ENCODE measurements at places on chromosomes 3 and 15.

GRCh38 chr3:12906141-12906915 lies 65.0 kb upstream of the RPL32 start:
- no peaks in the 10 kb centered on the region for H3K27me3 ChIP-seq
- H3K4me1 ChIP-seq: peaks cover 35% of the 10 kb centered on the region
- peaks cover 10% of the 10 kb centered on the region for H3K36me3 ChIP-seq
- peak overlapping the region; percentile 77 for H3K27ac ChIP-seq
- H3K4me3 ChIP-seq: no peak overlapping the region

- DNase-seq: no peak
- peaks cover 5% of the 10 kb centered on the region for H3K4me1 ChIP-seq
- no peak overlapping the region for H3K27ac ChIP-seq
- H3K27me3 ChIP-seq: no peaks in the 10 kb centered on the region
- no peak overlapping the region for H3K4me3 ChIP-seq
- H3K36me3 ChIP-seq: no peaks in the 10 kb centered on the region
Measured at GRCh38 chr3:183013074-183013473, 32.7 kb upstream of the DCUN1D1 start.

DNA sequence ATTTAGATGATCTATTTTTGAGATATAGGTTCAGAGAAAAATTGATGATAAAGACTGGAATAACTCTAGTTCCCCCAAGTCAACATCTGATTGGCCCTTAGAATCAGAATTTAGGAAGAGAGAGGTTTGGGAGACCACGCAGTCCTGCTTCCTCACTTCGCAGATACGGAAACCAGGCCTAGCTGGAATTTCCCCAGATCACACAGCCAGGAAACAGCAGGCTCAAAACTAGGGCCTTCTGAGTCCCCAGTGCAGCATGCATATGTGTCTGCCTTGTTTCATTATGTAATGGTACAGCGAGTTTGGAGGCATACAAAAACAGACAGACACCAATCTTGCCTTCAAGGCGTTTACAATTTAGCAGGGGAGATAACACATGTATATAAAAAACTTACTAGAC lies 177.1 kb upstream of the ICE2 start:
- peaks cover 6% of the 10 kb centered on the region for H3K36me3 ChIP-seq
- H3K4me3 ChIP-seq: no peak overlapping the region
- no peaks in the 10 kb centered on the region for H3K27me3 ChIP-seq
- H3K4me1 ChIP-seq: peaks cover 10% of the 10 kb centered on the region
- no peak for DNase-seq

GRCh38 chr15:31439328-31439727 lies 112.7 kb downstream of the KLF13 start:
- peaks cover 82% of the 10 kb centered on the region for H3K4me1 ChIP-seq
- H3K27me3 ChIP-seq: no peaks in the 10 kb centered on the region
- H3K4me3 ChIP-seq: no peak overlapping the region
- H3K36me3 ChIP-seq: no peaks in the 10 kb centered on the region

GRCh38 chr15:43463507-43463906 lies 29.4 kb downstream of the TP53BP1 start:
- H3K36me3 ChIP-seq: peaks cover 14% of the 10 kb centered on the region
- H3K27ac ChIP-seq: no peak overlapping the region
- no peaks in the 10 kb centered on the region for H3K27me3 ChIP-seq
- H3K4me3 ChIP-seq: no peak overlapping the region
- H3K4me1 ChIP-seq: no peaks in the 10 kb centered on the region
- no peak for DNase-seq

- no peaks in the 10 kb centered on the region for H3K36me3 ChIP-seq
- no peak overlapping the region for H3K27ac ChIP-seq
- H3K4me3 ChIP-seq: no peak overlapping the region
- H3K27me3 ChIP-seq: peaks cover 17% of the 10 kb centered on the region
- DNase-seq: no peak
Measured at GRCh38 chr3:10364806-10365205, 43.9 kb upstream of the SEC13 start.

- DNase-seq: no peak
- peaks cover 4% of the 10 kb centered on the region for H3K27me3 ChIP-seq
- no peaks in the 10 kb centered on the region for H3K4me1 ChIP-seq
- no peaks in the 10 kb centered on the region for H3K36me3 ChIP-seq
- H3K4me3 ChIP-seq: no peak overlapping the region
Measured at GRCh38 chr3:169085827-169086226, 577.7 kb downstream of the MECOM start.

GRCh38 chr15:84973492-84974460 lies 7.9 kb upstream of the PDE8A start:
- H3K36me3 ChIP-seq: no peaks in the 10 kb centered on the region
- DNase-seq: no peak
- H3K27ac ChIP-seq: no peak overlapping the region
- peaks cover 4% of the 10 kb centered on the region for H3K4me1 ChIP-seq
- H3K4me3 ChIP-seq: no peak overlapping the region

DNA sequence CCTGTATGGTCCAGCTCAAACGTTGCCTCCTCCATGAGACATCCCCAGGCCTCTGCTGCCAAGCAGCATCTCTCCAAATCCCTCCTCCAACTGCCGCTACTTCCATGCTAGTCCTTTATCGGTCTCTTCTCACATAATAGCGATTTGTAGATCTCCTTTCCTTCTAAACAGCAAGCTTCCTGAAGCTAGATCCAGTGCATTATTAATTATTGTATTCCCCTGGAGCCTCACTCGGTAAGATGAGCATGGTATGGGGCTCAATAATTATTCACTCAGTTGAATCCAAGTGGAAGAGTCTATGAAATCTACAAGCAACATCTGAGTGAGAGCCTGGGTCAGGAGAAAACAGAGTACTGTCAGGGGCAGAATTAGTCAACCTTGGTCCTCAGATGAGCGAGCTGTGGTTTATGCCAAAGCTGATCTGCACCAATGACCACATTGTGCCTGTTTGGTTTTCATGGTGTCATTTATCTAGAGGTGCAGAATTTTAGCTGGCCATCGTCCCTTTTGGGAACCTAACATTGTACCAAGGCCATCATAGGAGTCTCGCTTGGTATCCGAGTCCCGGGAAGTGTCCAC lies 93.8 kb upstream of the UBE2E1 start:
- H3K4me1 ChIP-seq: peaks cover 18% of the 10 kb centered on the region
- H3K36me3 ChIP-seq: peaks cover 8% of the 10 kb centered on the region
- DNase-seq: no peak

DNA sequence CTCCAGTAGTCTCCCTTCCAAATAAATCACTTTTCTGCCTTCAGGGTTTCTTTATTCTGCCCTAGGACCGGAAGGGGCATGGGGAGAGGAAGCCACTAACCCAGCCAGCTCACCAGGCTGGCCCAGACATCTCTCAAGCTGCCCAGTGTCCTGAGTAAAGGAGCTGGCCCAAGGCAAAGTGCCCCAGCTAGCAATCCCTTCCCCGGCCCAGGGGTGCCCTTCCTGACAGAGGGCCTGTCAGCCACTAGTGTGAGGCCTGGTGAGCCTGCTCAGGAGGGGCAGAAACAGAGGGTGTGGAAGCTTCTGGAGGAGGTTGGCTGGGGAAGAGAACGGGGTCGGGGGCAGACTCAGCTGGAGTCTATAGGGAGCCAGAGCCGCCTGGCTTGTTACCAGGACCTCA lies 22.2 kb downstream of the SHF start:
- H3K27ac ChIP-seq: peak overlapping the region; percentile 88
- H3K27me3 ChIP-seq: no peaks in the 10 kb centered on the region
- H3K4me3 ChIP-seq: peak overlapping the region; percentile 85
- DNase-seq: no peak

DNA sequence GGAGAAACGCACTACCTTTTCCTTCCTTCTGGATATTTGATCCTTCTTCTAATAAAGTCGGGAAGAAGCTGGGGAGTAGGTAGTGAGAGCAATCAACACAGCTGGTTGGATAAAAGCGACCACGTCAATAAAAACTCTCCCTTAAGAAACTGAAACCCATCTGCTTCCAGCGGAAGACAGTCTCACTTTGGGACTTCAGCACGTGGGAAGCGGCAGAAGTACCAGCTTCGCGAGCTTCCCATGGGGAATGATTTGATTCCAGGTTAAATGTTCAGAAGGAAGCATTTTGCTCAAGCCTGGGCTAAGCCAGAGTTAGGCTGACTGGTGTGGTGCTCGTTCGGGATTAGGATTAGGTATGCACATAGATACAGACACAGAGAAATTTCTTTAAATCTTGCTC lies 262.3 kb upstream of the LYSMD4 start:
- H3K4me3 ChIP-seq: no peak overlapping the region
- H3K27ac ChIP-seq: no peak overlapping the region
- no peaks in the 10 kb centered on the region for H3K36me3 ChIP-seq
- no peaks in the 10 kb centered on the region for H3K4me1 ChIP-seq
- peaks cover 23% of the 10 kb centered on the region for H3K27me3 ChIP-seq
- no peak for DNase-seq

DNA sequence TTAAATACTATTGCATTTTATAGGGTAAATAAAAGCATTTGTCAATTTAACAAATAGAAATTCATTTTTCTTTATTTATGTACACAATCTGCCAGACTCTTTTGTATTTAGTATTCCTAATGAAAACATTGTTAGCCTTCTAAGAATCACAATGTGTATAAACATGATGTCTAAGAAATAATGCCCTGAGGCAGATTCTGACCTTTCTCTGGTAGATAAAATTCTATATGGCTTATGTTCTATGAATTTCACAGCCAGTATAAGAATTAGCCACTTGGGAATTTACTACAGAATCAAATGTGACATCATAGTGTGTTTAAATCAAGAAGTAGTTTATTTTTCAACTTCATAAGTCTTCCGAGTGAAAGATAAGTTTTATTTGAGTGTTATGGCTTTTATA lies 457.4 kb downstream of the ZIC1 start:
- no peak for DNase-seq
- H3K36me3 ChIP-seq: no peaks in the 10 kb centered on the region
- no peaks in the 10 kb centered on the region for H3K27me3 ChIP-seq

GRCh38 chr15:72156928-72157327 lies 38.7 kb downstream of the SENP8 start:
- no peaks in the 10 kb centered on the region for H3K36me3 ChIP-seq
- H3K4me1 ChIP-seq: peaks cover 6% of the 10 kb centered on the region
- peaks cover 8% of the 10 kb centered on the region for H3K27me3 ChIP-seq
- H3K4me3 ChIP-seq: peak overlapping the region; percentile 40
- DNase-seq: no peak

DNA sequence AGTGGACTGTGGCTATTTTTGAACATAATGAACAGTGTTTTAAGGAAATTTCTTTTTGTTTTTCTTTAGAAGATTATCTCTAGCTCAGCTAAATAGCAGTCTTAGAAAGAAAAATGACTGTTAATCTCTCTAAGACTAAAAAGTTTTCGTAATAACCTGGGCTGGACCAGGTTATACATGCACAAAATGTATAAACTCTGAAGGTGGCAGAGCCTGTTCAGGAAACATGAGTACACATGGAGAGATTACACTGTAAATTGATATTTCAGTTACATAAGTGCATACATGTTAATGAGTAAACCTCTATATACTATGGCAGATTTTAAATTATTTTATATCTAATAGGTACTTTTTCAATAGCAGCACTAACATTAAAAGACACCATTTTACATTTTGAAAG lies 258.2 kb upstream of the CFAP20DC start:
- no peaks in the 10 kb centered on the region for H3K4me1 ChIP-seq
- no peak for DNase-seq
- H3K36me3 ChIP-seq: no peaks in the 10 kb centered on the region
- no peak overlapping the region for H3K4me3 ChIP-seq
- H3K27ac ChIP-seq: no peak overlapping the region
- no peaks in the 10 kb centered on the region for H3K27me3 ChIP-seq

GRCh38 chr15:68536331-68537095 lies 42.3 kb upstream of the CORO2B start:
- peaks cover 13% of the 10 kb centered on the region for H3K36me3 ChIP-seq
- DNase-seq: no peak
- no peak overlapping the region for H3K4me3 ChIP-seq
- H3K27me3 ChIP-seq: no peaks in the 10 kb centered on the region
- H3K27ac ChIP-seq: no peak overlapping the region
- H3K4me1 ChIP-seq: no peaks in the 10 kb centered on the region

DNA sequence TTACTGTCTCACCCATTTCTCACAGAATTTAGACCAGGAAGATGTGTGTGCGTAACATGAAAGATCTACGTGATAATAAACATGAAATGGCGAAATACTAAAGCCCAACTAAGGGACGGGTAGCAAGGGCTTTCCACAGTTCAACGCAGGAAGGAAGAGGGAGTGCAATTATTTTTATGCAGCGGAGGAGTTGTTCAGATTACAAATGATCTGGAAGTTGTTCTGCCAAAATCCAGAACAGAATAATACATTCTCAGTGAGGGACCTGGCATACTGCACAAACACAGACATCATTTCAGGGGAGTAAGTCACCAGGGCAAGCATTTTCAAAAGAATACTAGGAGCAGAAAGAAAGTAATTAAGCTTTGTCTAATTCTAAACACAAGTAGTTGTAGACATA lies 133.6 kb upstream of the RAP2B start:
- H3K27me3 ChIP-seq: peaks cover 4% of the 10 kb centered on the region
- no peak overlapping the region for H3K4me3 ChIP-seq
- H3K4me1 ChIP-seq: peaks cover 8% of the 10 kb centered on the region
- no peak overlapping the region for H3K27ac ChIP-seq
- no peaks in the 10 kb centered on the region for H3K36me3 ChIP-seq

- H3K4me3 ChIP-seq: no peak overlapping the region
- DNase-seq: no peak
- no peaks in the 10 kb centered on the region for H3K36me3 ChIP-seq
- peaks cover 41% of the 10 kb centered on the region for H3K27me3 ChIP-seq
Measured at GRCh38 chr15:69154684-69155083, 5.8 kb upstream of the GLCE start.

GRCh38 chr15:38229705-38230310 lies 22.8 kb upstream of the SPRED1 start:
- H3K27ac ChIP-seq: no peak overlapping the region
- H3K4me3 ChIP-seq: no peak overlapping the region
- no peaks in the 10 kb centered on the region for H3K4me1 ChIP-seq
- H3K36me3 ChIP-seq: no peaks in the 10 kb centered on the region

- peaks cover 5% of the 10 kb centered on the region for H3K27me3 ChIP-seq
- no peaks in the 10 kb centered on the region for H3K4me1 ChIP-seq
- DNase-seq: no peak
- H3K4me3 ChIP-seq: no peak overlapping the region
- no peak overlapping the region for H3K27ac ChIP-seq
Measured at GRCh38 chr3:116059421-116060096, 385.7 kb downstream of the LSAMP start.

DNA sequence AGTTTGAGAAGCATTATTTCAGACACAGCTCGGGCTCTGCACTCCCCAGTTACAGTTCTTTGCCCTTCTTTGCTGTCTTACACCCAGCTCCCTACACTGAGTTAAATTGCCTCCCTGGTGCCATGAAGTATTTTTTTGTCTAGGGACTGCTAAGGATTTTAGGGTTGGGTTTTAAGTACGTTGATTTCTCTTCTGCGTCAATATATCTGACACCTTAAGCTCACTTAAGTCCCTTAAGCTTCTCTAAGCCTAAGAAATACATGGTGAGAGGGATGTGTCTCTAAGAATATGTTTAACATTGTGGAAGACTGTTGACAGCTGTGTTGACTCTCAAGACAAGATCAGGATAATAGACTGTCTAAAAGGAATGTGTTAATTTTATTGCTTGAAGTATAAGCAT lies 400.5 kb downstream of the PTPRG start:
- no peaks in the 10 kb centered on the region for H3K36me3 ChIP-seq
- no peak overlapping the region for H3K4me3 ChIP-seq
- H3K27ac ChIP-seq: no peak overlapping the region
- no peaks in the 10 kb centered on the region for H3K27me3 ChIP-seq

GRCh38 chr3:104628185-104628789 lies 738.4 kb upstream of the ALCAM start:
- no peaks in the 10 kb centered on the region for H3K36me3 ChIP-seq
- DNase-seq: no peak
- H3K27ac ChIP-seq: no peak overlapping the region
- no peak overlapping the region for H3K4me3 ChIP-seq

GRCh38 chr3:149592758-149593240 lies 65.0 kb downstream of the WWTR1 start:
- DNase-seq: no peak
- no peaks in the 10 kb centered on the region for H3K36me3 ChIP-seq
- no peak overlapping the region for H3K4me3 ChIP-seq
- no peaks in the 10 kb centered on the region for H3K4me1 ChIP-seq
- H3K27me3 ChIP-seq: peaks cover 13% of the 10 kb centered on the region

Data from naive B cell (primary cell).